WERI-Rb-1 (cell line): ENCODE measurements at places on chromosomes 1 and 21.

GRCh38 chr1:74953622-74954021, 180.6 kb upstream of the LHX8 start:
- no peak for DNase-seq

GRCh38 chr1:206049919-206050600, 2.9 kb upstream of the RHEX start:
- DNase-seq: no peak

GRCh38 chr21:31340942-31341487, 3.0 kb downstream of the TIAM1 start:
- DNase-seq: no peak

DNA sequence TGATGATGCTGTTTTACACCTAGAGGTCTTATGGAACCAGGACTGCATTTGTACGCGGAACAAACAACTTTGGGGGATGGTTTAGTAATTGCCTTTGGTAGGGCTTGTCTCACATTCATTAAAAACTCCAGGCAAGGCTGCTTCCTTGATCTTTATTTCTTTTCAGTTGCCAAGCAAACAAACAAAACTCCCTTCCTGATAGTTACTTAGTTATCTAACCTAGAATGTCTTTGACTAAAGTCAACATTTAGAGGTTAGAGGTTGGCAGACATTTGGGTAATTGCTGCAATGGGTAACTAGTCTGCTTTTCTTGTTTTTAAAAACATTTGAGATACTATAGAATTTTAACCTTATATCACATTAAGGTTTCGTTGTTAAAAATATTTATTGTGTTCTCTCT, 500.9 kb upstream of the PTBP2 start:
- no peak for DNase-seq

DNA sequence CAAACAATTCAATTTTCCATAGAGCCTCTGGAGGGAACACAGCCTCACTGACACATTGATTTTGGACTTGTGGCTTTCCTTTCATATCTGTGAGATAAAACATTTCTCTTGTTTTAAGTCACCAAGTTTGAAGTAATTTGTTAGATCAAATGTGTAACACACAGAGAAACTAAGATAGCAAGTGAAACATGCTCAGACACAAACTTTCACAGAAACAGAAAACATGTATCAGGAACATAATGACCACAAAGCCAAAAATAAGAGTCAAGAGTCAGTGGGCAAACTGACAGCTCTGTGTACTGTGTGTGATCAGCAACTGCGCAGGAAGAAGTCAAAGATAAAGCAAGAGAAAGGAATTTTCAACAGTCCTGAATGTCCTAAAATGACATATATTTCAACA, 1237.5 kb downstream of the AMY1C start:
- DNase-seq: no peak

DNA sequence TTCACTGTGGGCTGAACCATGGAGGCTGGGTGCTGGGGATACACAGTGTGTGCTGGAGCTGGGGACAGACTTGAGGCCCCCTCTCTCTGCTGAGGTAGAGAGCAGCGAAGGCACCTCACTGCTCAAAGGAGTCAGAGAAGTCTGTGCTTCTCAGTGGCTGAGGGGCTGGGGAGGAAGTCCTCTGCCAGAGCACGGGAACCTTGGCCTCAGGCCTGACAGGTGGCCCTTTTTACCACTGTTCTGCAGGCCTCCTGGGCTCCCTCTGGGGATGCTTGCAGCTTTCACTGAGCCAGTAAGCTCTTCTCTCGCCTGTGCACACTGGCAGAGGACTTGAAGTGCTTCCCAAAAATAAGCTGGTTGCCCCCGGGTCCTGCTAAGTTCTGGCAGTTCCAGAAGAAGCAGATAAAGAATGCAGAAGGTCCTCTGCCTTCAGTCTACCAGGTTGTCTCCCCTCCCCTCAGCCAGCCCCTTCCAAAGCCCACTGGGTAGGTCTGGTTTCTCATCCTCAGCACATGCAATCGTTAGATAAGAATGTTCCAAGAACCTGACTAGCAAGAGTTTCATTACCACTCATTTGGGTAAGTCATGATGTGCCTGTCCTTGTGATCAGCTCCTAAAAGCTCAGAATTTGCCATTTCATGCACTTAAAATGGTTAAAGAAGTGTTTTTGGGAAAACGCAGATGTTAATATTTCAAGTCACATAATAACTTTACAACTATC, 53.9 kb downstream of the TENT5C start:
- no peak for DNase-seq

GRCh38 chr1:215833941-215834729, 267.0 kb downstream of the KCTD3 start:
- DNase-seq: no peak

DNA sequence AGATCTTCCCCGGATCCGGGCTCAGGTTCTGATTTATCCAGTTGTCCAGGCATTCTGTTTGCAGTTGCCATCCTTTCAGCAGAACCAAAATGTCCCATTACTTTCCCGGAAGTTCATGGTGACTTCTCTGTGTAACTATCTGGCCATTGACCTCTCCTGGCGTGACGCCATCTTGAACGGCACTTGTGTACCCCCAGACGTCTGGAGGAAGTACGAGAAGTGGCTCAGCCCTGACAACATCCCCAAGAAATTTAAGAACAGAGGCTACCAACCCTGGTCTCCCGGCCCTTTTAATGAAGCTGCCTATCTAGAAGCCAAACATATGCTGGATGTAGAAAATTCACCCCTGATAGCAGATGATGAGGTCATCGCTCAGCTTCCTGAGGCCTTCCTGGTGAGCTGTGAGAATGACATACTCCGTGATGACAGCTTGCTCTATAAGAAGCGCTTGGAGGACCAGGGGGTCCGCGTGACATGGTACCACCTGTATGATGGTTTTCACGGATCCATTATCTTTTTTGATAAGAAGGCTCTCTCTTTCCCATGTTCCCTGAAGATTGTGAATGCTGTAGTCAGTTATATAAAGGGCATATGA, 22.4 kb downstream of the AADACL4 start:
- DNase-seq: no peak

- no peak for DNase-seq
Measured at GRCh38 chr1:246647513-246647912, 76.7 kb upstream of the SCCPDH start.

DNA sequence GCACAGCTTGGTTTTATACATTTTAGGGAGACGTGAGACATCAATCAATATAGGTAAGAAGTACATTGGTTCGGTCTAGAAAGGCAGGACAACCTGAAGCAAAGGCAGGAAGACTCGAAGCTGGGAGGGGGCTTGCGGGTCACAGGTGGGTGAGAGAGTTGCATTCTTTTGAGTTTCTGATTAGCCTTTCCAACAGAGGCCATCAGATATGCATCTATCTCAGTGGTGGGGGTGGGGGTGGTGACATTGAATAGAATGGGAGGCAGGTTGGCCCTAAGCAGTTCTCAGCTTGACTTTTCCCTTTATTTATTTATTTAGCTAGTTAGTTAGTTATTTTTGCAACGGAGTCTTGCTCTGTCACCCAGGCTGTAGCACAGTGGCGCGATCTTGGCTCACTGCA, 85.6 kb downstream of the WDR4 start:
- DNase-seq: no peak
